ENCODE measurements at places on chromosomes 16 and 17.
A peak's percentile ranks its signal among the peaks of the same experiment; 100 is the strongest.

DNA sequence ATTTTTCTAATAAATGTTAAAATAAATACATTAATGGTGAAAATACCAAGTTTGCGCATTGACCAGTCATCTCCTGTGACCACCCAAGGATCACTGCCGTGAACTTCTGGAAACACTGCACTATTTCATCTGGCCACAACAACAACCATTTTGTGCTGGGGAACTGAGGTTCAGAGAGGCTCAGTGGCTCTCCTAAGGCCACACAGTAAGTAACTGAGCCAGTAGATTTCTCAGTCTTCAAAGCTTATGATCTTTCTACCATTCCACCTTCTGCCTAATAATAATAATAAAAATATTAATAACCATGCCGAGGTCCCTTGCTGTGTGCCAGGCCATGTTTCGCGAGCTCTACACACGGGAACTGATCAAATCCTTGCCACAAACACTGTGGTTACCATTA lies 182.0 kb downstream of the IRF8 start:
- DNase-seq, result no peak

DNA sequence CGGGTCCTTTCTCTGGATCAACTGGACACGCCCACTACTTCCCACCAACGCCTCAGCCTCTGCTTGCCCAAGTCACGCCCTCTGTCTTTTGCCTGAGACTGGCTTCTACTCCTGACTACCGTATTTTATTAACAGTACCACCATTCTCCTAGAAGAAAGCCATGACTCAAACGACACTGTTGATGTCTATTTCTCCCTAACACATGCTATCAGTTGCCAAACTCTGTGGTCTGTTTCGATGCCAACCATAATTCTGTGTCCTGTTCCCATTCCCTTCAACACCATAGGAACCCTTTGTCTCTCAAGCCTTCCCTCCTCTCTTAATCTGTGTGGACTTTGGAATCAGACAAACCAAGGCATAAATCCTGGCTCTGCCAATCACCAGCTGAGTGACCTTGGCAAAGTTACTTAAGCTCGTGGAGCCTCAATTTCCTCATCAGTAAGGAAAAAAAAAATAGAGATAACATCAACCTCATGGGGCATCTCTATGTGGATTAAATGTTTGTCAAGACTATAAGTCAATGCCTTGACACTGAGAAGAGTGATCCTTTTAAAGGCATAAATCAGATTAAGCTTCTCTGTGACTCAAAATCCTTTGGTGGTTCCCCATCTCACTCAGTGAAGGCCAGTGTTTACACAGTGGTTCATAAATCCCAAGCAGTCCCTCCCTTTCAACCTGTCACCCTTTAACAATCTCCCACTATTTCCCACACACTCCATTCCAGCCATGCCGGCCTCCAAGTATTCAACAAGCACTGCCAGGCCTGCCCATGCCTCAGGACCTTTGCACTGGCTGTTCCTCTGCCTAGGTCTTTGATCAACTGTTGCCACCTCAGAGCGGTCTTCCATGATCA lies 45.6 kb downstream of the ERN1 start:
- DNase-seq, result peak; percentile 27

DNA sequence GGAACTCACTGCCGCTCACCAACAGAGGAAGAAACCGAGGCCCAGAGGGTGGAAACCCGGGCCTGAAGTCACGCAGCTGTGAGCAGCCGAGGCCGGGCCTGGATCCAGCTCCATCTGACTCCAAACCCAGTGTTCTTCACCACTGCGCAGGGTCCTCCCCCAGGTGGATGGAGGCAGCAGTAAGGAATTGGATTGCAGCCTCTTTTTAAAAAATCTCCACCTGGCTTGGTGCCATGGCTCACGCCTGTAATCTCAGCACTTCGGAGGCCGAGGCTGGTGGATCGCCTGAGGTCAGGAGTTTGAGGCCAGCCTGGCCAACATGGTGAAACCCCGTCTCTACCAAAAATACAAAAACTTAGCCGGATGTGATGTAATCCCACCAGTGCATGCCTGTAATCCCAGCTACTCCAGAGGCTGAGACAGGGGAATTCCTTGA lies 177.2 kb downstream of the FOXL1 start:
- DNase-seq, result no peak

DNA sequence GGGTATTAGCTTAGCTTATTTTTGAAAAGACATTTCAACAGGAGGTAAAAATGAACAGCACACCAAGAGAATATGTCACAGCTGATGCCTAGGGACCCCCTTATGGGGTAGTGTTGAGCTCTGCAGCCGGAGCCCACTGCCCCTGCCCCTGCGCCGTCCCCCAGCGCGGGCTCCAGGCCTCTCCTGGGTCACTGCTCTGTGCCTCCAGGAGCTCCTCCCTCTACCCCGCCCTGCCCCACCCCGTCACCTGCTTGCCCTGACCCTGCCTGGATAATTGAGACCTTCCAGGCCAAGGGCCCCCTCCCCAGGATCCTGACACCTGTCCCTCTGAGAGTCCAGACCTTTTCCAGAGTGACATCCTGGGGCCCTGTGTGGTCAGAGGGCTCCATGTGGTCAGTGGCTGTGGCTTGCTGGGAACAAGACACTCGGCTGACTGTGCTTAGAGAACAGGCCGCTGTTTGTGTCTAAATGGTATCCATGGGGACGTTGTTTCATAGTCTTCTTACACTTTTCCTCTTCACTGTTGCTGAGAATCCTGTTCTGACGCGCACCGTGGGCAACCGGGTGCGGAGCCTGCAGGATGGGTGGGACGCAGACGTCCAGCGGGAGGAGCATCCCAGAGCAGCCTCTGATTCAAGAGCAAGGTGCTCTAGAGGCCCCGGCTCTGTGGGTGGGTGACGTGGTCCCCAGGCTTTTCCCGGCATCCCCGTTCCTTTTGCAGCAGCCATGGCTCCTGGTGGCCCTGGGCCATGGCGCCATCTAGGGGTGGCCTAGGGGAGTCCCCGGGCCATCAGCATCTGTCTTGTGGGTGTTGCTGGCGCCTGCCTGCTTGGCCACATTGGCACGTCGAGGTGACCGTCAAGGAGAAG lies 20.0 kb upstream of the WFIKKN1 start:
- DNase-seq, result peak; percentile 60

DNA sequence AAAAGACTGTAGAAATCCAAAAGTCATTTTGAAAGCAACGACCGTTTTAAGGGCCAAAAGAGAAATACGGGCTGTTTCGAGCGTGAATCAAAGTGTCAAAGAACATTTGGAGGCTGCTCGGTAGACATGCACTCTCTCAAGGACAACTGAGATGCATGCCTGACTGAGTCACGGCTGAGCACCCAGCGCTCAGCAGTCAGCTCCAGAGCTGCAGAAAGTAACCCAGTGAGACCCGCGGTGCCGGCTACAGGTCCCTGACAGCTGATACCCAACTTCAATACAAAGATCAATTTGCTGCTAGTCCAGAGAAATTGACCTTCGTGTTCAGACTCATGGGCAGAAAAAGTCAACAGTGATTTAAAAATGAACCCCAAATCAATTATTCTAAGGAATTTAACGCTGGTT lies 214.9 kb downstream of the STX8 start:
- DNase-seq, result peak; percentile 85

DNA sequence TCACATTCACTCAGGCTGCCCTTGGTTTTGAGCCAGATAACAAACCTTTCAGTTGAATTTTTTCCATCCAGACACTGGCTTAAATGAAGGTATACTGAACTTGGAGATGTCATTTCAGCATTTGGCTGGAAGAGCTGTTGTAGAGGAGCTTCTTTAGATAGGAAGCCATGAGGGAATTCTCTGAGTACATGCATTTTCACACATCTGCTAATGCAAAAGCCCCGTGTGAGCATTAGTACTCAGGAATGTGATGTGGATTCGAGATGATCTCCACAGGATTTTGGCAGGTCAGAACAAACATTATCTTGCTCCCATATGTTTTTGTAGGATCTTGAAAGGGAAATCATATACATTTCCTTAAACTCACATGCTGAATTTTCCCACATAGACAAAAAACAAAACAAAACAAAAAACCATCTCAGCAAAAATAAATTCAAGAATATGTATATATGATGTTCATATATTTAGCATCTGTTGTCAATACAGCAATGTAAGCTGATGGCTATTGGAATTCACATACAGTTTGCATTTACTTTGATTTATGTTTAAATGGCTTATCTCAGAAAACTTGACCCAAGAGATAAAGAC lies 277.2 kb upstream of the TBX2 start:
- no peak for DNase-seq

DNA sequence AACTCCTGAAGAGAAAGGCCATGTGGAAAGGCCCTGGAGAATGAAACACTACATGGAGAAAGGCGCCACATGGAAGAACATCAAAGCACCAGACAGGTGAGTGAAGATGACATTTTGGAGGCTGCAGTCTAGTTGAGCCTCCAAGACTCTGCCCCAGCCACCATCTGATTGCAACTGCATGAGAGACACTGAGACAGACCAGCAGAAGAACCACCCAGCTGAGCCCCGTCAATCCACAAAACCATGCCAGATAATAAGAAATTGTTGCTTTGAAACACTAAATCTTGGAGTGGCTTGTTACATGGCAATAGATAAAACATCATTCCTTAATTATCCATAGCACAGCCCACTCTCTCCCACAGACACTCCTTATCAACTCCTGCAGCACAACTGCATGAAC lies 4.8 kb downstream of the GAS7 start:
- DNase-seq, result no peak

DNA sequence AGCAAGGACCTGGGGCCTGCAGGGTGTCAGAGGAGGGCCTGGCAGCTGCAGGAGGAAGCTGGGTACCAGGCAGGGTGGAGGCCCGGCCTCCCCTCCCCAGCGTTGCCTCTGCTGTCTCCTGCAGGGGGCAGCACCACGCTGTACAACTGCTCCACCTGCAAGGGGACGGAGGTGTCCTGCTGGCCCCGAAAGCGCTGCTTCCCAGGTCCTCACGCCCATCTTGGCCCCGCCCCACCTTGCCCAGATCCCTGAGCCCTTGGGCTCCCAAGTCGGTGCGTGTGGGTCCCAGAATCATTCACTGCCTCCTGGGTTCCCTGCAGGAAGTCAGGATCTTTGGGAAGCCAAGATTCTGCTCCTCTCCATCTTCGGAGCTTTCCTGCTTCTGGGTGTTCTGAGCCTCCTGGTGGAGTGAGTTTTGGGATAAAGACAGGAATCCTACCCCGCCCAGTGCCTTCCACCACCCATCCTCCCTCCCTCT lies 1.2 kb downstream of the TMEM95 start:
- peak; percentile 87 for DNase-seq

DNA sequence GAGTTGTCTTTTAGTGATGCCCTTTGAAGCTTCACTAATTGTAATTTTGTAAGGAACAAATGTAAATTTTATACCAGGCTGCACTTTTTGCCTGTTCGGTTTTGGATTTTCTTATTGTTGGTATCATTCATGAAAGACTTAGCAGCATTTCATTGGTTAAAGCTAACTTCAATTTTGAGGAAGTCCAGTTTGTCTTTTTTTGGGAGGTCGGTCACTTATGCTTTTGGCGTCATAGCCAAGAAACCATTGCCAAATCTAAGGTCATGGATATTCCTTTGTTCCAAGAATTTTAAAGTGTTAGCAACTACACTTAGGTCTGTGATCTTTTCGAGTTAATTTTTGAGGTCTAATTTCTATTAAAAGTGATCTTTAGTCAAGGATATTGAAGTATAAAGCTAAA lies 77.1 kb downstream of the PRKCA start:
- no peak for DNase-seq

DNA sequence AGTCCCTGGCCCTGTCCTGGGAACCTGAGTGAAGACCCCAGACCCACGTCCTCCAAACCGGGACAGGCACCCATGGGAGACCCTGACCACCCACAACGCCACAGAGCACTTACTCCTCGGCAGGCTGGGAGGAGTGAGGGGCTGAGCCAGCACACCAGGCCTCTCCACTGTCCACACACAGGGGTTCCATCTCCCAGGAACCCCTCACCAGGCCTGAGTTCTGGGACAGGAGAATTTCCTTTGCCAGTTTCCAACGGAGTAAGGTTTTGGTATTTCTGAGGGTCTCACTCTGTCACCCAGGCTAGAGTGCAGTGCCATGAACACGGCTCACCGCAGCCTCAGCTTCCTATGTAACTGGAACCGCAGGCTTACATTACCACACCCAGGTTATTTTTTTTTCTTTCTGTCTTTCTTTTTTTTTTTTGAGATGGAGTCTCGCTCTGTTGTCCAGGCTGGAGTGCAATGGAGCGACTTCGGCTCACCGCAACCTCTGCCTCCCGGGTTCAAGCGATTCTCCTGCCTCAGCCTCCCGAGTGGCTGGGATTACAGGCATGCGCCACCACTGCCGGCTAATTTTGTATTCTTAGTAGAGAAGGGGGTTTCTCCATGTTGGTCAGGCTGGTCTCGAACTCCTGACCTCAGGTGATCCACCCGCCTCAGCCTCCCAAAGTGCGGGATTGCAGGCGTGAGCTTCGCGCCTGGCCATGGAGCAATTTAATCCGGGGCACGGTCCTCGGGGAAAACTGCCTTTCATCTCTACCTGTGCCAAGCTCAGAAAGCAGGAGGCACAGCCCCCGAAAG lies 1.6 kb downstream of the PGAP6 start:
- no peak for DNase-seq

DNA sequence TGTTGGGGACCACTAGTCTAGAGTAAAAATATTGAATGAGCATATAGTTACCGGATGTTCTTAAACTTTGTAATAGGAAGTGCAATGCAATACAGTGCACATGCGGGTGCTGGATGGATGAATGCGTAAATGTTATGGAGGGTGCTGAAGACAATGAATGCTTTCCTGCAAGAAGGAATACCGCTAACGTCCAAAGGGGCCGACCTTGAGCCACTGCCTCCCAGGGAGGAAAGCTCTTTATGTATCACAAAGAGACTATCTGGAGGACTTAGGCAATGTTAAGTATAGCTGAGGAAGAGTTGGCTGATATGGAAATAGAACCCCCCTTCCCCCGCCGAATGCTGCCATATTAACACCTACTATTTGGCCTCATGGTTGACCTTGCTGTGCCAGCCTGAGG lies 27.5 kb upstream of the SHCBP1 start:
- no peak for DNase-seq

DNA sequence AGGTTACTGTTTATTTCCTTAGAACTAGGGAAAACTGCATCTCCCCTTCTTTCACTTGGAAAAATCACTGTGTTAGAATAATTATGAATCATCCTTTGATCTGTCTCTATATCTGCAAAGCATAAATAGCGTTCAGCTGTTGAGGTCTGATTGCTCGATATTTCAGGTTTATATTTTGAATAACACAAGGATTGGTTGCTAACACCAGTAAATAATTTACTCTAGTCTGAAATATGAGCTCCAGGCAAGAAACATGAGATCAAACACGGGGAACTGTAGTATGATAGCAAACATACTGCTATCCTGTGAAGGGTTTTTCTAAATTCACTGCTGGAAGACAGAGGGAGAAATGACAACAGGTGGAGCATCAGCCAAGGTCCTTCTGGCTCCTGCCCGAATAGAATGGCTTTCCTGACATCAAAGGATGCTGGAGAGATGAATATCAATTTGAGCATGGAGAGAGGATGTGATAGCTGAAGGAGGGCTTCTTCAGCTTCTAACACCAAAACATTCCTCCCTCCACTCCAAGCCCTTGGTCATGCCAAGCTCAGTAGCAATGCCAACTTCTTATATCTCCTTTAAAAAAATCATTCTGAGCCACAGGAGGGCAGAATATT lies 450.3 kb downstream of the SHISA9 start:
- DNase-seq, result no peak

- no peak for DNase-seq
Observed at GRCh38 chr17:64692187-64692586, 30.1 kb upstream of the SMURF2 start.

GRCh38 chr16:12590963-12591362 lies 212.7 kb downstream of the CPPED1 start:
- DNase-seq, result no peak

- DNase-seq, result no peak
Observed at GRCh38 chr17:2687074-2687418, 24.5 kb downstream of the CLUH start.
